ENCODE measurements at places on chromosomes 13 and 19.

DNA sequence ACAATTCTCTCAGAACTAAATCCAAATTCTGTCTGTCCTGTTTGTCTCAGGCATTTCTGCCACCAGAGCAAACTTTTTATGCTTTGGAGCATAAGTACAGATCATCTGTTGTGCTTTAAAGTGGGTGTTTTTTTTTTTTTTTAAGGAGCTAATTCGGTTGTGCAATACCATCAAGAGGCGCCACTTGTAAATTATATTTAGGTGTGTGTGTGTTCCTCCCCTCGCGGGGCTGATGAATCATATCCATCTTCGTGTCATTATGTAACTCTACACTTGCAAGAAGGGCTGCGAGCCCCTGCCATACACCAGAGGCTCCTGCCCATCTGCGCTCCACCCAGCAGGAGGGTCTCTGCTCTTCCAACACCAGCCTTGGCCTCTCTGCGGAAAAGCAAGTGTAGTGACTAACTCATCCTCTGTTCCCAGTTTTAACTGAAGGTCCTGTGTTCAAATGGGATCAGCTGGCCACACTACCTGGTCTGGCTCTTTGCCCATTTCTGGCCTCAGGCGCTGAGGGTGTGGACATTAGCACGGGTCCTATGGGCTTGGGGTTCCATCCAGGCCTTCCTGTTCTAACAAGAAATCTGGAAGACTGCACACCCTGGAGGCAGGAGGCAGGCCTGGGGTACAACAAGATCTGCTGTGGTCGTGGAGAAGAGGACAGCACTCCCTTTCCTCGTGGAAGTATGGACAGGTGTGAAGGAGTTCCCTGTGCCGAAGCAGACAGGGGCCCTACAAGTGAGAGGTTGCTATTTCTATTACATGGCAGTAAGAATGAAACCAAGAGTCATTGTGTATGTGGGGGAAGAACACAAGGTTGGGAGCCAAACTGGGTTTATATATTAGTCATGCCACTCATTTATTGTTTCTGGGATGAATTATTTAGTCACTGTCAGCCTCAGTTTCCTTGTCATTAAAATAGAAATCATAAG lies 96.1 kb upstream of the MBNL2 start:
- no peak for DNase-seq

DNA sequence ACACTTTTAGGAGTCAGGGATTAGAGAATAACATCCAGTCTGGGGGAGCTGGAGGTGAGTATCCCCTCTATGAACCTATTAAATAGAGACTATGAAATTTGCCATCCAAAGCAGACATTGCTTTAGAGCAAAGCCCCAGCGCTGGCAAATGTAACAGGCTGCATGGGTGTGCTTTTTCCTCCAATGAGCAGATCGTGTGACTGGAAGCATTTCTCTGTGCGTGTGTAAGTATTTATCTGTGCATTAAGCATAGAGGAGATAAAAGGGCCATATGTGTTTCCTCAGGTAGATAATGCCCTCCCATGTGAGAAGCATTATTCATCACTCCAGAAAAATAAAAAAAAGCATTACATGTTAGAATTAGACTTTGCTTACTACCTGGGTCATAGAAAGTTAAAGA lies 924 bp downstream of the TNFSF13B start:
- no peak for DNase-seq

DNA sequence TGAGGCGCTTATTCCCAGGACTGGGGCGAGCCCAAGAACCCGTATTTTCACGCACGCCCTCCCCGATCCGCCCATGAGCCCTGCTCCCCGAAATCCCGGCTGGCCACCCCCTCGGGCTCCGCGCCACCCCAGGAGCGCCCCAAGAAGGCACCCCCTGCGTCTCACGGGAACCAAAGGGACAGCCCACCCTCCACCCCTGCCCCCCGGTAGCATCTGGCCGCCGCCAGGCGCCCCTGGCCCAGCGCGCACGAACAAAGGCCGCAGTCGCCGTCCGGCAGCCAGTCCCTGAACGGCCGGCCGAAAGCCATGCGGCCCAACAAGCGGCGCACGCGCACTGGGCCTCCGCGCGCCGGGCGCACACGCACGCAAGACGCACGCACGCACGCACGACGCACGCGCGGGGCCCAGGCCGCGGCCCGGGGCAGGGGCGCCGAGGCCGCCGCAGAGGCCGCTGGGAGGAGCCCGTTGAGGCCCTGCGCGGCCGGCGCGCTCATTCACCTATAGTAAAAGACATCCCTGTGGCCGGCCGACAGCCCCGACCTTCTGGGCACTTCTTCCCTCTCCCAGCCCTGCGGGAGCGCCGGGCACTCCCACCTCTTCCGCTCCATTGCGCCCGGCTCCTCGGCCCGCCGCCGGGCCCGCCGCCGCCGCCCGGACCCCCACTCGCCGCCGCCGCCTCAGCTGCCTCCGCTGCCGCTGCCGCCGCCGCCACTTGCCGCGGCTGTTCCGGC lies 476 bp downstream of the MBD3 start:
- peak; percentile 77 for DNase-seq

- DNase-seq: no peak
Observed at GRCh38 chr19:13404236-13404635, 102.0 kb downstream of the CACNA1A start.

- DNase-seq: peak; percentile 79
Observed at GRCh38 chr19:42440357-42441048, 2.2 kb downstream of the CXCL17 start.

- DNase-seq: no peak
Observed at GRCh38 chr19:46218160-46218559, 11.4 kb upstream of the IGFL1 start.

DNA sequence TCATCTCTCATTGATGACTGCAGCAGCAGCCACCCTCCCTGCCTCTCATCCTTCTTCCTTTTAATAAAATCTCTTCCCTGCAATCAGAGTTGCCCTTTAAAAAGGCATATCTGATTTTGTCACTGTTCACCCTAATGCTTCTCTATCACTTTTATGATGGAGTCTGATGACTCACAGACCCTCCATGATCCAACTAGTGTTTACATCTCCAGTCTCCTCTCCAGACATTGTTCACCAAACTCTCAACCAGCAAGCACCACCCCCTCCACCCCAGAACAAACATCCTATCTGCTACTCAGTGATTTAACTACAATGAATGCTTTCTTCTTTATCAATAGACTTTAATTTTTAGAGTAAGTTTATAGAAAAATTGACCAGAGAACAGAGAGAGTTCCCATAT lies 59.5 kb downstream of the TNFSF11 start:
- DNase-seq: no peak

- no peak for DNase-seq
Observed at GRCh38 chr19:11345122-11345803, 805 bp downstream of the TMEM205 start.

GRCh38 chr13:99465454-99465853 lies 35.8 kb upstream of the TM9SF2 start:
- DNase-seq: no peak

GRCh38 chr13:97568850-97569249 lies 134.9 kb downstream of the RAP2A start:
- DNase-seq: no peak

GRCh38 chr19:3554254-3555083 lies 2.9 kb downstream of the MFSD12 start:
- DNase-seq: no peak

- no peak for DNase-seq
Observed at GRCh38 chr13:53326716-53327115, 298.1 kb downstream of the OLFM4 start.

DNA sequence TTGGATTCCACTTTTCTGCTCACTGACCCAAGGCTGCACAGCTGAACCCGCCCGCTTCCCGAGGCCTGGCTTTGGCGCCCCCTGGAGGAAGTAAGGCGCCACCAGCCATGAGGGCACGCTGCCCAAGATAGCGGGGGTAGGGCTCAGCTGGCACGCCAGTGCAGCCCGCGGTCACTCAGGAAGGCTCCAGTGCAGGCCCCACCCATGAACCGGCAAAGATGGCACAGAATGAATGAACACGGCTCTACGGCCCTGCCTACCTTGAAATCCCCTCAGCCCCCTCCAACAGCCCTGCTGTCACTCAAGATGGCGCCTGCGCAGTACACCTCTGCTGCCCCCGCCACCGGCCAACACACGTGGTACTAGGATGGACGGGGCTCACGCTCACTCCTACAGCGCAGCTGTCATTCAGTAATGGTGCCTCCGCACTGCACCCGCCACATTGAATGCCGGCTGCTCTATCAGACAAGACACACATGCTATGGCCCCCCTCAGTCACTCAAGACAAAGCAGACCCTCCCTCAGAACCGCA lies 3.0 kb downstream of the PEG3 start:
- no peak for DNase-seq

GRCh38 chr13:48231080-48231479 lies 1.9 kb upstream of the ITM2B start:
- DNase-seq: no peak

GRCh38 chr19:19074196-19074882 lies 10.5 kb downstream of the SLC25A42 start:
- DNase-seq: no peak

- no peak for DNase-seq
Observed at GRCh38 chr13:79447741-79448140, 33.2 kb upstream of the NDFIP2 start.

DNA sequence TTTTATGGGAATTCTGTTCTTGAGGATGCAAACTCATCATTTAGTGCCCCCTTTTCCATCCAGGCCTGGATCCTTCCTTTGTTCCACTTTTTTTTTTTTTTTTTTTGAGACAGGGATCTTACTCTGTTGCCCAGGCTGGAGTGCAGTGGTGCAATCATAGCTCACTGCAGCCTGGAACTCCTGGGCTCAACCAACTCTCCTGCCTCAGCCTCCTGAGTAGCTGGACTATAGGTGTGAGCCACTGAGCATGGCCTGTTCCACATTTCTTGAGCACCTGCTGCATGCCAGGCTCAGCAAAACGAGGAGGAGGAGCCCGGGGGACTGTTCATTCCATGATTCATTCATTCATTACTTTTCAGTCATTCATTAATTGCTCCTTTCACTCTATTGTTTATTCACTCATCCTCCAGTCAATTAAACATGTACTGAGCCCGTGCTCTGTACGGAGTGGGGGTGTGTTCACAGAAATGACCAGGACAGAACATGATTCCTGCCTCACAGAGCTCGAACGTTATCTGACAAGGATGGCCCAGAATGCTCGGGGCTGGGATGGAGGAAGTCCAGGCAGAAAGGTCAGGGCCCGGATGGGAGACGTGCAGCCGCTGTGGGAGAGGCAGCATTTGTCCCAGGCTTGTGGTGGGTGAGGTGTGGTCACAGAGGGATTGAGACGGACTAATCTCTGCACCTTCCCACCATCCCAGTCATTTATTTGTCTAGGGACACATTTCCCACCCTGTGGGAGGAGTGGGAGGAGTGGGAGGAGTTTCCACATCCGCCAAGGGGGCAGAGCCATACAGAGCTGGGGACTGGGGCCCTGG lies 51.2 kb upstream of the SHKBP1 start:
- DNase-seq: no peak

- DNase-seq: no peak
Observed at GRCh38 chr13:99119656-99120055, 81.0 kb upstream of the UBAC2 start.
